ENCODE measurements at places on chromosomes 5 and 9.

- DNase-seq, result no peak
These were observed 160.4 kb downstream of the RGS3 start for GRCh38 chr9:113623851-113624485.

DNA sequence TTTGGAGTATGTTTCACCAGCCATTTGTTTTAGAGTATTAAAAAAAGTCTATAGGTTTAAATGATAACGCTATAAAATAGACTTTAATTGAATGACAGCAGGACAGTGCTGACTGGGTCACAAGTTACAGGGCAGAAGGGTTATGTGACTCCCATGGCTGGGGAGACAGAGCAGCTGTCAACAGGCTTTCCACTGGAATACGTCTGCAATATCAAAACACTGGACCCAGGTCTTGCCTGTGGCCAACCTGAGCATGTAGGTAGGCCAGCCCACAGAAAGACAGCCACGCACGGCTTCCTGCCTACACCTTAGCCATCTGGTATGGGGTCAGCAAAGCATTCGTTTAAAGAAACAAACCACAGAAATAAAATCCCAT, 80.7 kb downstream of the OTULIN start:
- DNase-seq, result no peak

DNA sequence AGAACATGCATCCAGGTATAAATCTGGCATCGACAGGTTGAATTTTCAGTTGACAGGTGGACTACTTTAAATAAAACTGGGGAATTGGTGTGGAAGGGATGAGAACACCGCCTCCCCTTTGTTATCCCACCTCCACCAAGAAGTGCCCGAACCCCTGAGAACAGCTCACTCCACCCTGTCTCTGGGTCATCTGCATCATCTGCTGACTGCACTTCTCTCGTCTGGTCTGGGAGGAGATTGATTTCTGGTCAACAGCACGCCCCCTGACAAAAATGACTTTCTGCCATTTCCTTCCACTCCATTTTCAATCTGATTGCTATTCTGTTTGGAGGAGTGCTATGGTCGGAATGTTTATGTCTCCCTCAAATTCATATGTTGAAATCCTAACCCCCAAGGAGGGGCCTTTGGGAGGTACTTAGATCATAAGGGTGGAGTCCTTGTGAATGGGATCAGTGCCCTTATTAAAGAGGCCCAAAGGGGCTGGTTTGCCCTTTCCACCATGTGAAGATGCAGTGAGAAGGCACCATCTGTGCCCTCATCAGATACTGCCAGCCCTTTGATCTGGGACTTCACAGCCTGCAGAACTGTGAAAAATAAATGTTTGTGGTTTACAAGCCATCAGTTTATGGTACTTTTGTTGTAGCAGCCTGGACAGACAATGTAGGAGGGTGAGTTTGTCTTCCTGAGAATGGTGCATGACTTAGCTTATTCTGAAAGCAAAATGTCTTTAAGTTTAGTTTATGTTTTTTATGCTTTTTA, 145.7 kb downstream of the EGFLAM start:
- no peak for DNase-seq

DNA sequence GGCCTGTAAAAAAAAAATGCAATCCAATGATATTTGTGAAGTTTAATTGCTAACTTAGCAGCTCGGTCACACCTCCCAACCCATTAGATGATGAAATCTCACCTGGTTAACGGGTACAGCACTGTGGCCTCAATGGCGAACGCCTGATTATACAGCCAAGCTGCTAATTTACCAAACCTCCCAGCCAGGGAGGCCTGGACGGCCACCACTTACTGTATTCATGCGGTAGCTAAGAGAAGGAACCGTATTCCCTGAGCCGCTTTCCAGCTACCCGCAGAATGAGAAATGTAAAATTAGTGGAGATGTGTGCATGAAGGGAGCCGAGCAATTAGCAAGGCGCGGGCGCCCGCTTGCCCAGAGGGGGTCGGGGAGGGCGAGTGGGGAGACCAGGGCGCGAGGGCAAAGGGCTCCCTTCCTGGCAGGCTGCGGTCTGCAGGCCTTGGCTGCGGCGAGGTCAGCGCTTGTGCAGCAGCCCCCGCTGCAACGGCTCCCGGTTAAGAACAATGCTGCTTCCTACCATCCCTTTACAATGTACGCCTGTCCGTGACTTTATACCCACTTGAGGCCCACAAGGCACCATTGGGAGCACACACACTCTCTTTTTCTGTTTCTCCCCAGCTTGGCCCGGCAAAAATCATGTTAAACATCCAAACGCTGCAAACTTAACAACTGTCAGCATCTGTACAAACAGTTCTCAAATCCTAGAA, 70.4 kb upstream of the TBCA start:
- DNase-seq, result no peak

DNA sequence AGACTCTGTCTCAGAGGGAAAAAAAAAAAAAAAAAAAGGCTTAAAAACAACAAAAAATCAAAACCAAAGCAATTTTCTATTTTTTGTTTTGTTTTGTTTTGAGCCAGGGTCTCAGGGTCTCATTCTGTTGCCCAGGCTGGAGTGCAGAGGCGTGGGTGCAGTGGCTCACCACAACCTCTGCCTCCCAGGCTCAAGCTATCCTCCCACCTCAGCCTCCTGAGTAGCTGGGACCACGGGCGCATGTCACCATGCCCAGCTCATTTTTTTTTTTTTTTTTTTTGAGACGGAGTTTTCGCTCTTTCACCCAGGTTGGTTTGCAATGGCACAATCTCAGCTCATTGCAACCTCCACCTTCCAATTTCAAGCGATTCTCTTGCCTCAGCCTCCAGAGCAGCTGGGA, 5.7 kb downstream of the STK10 start:
- DNase-seq, result no peak

GRCh38 chr9:138100711-138101350, 223.2 kb downstream of the CACNA1B start:
- DNase-seq, result peak; percentile 49

GRCh38 chr5:31364881-31365636, 166.8 kb downstream of the DROSHA start:
- DNase-seq, result no peak

GRCh38 chr9:90459321-90459720, 183.3 kb downstream of the DIRAS2 start:
- DNase-seq, result no peak

GRCh38 chr5:165569551-165569950, 2064.1 kb downstream of the MAT2B start:
- DNase-seq, result no peak

DNA sequence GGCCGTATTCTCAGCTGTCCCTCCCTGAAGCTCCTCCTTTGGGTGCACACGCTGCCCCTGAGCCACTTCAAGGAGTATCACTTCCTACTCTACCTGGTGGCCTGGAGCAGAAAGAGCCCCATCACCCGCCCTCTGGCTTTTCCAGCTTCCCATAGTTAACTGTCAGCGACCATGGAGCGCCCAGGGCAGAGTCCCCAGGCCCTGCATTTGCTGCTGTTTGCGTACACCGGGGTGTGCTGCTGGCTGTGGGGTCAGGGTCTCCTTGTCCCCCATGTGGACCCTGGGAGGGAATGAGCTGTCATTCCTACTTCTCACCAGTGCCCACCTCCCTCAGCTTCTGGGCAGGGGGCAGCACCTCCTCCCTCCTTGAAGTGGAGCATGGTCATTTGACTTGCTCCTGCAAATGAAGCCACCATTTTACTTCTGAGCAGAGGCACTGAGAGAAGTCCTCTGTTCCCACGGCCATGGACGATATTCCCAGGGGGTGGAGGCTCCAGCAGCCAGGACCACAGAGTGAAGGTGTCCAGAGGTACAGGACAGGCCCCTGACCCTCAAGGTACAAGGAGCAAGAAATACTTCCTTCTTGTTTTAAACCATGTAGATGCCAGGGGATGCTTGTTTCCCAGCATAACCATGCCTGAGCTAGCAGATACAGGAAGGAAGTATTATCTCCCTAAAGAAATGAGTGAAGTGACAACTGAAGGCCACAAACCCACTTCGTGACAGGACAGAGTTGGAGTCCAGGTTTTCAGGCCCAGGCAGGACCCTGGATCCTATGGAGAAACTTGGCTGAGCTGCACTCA, 40.6 kb upstream of the COL5A1 start:
- DNase-seq, result no peak

DNA sequence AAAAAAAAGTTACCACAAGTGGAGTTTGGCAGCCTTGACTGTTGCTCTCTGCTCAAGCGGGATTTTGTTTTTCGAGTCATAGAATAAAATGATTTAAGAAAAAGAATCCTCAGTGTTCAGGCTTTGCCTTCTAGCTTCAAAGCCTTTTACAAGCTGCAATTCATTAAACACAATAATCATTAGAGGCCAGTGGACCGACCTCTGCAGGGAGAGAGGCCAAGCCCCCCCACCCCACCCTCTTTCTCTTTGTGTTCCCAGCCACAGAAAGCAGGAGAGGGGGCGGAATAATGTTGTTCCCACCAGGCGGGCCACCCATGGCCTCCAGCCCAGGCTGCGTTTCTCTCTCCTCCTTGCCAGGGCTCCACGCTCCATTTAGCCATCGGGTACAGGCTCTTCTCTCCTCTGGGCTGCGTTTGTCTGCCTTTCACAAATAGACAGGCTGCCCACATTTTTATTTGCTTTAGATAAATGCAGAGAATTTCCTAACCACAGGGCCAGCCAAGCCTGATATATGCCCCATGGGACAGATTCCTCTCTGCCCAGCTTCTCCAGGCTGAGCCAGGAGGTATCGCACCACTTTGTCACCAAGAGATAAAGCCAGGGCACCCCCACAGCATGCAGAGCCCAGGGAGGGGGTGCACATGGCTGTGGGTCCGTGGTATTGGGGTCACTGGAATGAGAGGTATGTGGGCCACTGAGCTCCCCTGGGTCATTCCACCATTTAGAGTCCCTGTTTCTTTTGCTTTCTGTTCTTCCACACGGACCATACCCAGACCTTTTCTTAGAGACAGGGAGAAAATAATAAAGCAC, 318.8 kb downstream of the PIK3R1 start:
- DNase-seq, result no peak

- DNase-seq, result no peak
These were observed 16.7 kb upstream of the NEURL1B start for GRCh38 chr5:172624083-172624995.

DNA sequence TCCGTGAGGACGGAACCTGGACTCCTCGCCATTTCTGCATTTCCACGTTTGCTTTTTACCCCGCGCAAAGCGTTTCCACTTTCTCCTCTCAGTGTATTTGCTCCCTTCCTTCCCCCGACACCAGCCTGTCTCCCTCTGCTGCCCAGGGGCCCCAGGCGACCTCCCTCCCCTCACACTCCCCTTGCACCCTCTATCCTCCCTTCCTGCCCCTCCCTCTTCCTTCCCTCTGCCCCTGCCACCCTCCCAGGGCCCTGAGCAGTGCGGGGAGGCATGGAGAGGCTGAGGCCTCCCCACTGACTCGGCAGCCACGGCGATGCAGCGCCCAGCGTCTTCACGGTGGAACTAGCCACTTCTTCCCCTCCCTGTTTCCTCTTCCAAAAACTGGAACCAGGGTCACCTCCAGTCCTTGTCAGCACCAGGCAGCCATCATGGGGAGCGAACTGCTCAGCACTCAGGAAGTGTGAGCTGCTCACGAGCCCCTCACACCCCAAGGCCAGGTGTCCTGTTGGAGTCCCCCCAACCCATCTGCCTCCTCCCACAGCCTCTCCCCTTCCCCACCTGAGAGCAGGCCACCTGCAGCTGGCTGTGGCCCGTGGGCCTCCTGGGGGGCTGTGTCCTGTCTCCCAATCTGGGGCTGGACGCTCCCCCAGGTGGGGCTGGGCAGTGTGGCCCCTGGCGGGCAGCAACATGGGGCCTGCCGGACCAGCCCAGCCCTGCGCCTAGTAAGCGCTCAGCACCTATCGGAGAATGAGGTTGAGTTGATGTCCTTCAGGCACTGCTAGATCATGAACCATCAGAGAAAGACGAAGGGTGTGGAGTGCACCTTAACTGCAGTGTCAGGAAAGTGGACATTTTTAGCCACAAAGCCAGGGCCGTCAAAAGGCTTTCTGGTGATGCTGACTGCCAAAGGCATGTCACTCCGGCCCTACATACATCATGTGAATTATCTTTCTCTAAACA, 17.5 kb downstream of the UBE2QL1 start:
- DNase-seq, result no peak

GRCh38 chr5:143200781-143201398, 202.6 kb downstream of the NR3C1 start:
- DNase-seq, result peak; percentile 69

DNA sequence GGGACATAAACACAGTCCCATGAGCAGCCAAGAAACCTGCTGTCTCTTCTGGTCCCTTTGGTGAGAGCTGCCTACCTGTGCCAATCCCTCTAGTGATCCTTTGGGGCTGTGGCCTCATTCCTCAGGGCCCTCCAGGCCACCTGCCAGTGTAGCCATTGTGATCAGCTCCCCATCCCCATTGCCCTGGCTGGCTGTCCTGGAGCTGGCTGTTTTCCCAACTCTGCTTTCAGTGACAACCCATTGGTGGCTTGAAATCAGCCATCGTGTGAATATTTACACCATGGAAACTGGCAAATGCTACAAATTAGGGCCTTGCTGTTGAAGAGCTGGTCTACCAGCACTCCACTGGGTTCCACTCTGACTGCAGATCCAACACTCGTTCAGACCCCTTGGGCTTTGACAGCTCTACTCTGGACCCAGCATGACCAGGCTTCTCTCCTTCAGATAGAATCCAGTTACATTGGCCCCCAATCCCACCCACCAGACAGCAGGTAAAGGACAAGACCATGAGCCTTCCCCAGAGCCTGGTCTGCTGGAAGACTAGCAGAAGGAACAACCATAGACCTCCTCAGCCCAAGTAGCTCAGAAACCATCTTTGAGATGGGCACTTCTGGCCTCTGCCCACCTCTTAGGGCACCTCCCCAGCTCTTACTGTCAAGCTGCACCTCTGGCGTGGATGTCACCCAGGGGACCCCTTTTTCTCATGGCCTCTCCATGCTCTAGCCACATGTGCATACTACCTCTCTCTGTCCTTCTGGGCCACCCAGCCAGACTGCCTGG, 69.2 kb upstream of the NEK6 start:
- DNase-seq, result no peak

GRCh38 chr9:114299286-114300152, 23.4 kb upstream of the ORM1 start:
- no peak for DNase-seq

DNA sequence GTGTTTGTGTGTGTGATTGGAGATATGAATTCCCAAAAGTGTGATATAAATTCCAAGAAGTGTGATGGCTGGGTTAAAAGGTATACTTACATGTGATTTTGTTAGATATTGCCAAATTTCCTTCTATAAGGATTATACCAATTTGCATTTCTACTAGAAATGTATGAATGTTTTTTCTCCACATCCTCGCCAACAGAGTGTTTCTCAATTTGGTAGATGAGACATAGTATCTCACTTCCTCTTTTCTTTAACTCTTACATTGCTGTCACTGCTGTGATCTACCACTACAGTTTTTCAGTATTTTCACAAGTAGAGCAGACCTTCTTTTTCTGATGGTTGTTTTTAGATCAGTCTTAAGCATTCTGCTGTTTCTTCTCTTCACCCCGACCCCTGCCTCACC, 111.3 kb downstream of the FER start:
- no peak for DNase-seq

GRCh38 chr5:39702928-39703327, 278.1 kb upstream of the DAB2 start:
- no peak for DNase-seq

DNA sequence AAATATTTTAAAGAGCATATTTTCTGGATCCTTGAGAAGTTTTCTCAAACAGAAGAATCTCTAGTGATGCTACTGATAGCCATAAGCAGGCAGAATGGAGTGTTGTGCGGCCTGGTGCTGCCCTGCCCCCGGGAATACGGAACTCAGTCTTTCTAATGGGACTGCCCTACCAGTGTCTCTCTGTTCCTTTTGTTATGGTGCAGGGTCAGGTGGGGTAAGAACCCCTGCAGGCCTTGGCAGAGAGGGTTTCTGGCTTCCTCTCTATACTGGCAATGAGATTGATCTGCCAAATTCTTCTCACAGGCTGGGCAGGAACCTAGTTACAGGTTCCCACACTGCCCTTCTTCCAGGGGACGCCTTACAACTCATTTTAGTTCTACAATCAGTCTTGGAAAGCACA, 2.6 kb downstream of the IL5 start:
- DNase-seq, result no peak
